ENCODE measurements at places on chromosomes 16 and 17.

- DNase-seq: no peak
Measured at GRCh38 chr17:744937-745336, 7.1 kb downstream of the GEMIN4 start.

GRCh38 chr16:81891736-81892364, 112.8 kb downstream of the PLCG2 start:
- no peak for DNase-seq

GRCh38 chr17:40071313-40072039, 8.7 kb downstream of the THRA start:
- no peak for DNase-seq

GRCh38 chr17:29705386-29705785, 82.7 kb upstream of the CORO6 start:
- no peak for DNase-seq

DNA sequence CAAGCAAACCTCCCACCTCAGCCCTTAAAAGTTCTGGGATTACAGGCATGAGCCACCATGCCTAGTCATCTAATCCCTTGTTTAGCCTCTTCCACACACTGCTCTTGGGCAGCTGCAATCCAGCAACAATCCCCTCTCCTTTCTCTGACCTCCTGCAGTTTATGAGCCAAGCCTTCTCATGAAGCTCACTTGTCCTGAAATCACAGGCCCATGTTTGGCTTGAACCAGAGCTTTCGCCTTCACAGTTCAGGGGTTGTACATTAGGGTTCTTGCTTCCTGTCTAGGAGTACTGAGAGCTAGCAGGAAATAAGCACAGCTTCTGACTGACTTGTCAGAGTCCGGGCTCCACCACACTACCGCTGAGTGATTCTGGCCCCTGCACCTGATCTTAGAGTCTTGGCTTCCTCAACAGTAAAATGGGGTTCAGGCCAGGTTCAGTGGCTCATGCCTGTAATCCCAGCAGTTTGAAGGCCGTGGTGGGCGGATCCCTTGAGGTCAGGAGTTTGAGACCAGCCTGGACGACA, 16.3 kb downstream of the ERAL1 start:
- peak; percentile 27 for DNase-seq

GRCh38 chr16:69340095-69340644, 598 bp downstream of the NIP7 start:
- DNase-seq: no peak

GRCh38 chr17:43543771-43544575, 2.2 kb downstream of the ETV4 start:
- no peak for DNase-seq

DNA sequence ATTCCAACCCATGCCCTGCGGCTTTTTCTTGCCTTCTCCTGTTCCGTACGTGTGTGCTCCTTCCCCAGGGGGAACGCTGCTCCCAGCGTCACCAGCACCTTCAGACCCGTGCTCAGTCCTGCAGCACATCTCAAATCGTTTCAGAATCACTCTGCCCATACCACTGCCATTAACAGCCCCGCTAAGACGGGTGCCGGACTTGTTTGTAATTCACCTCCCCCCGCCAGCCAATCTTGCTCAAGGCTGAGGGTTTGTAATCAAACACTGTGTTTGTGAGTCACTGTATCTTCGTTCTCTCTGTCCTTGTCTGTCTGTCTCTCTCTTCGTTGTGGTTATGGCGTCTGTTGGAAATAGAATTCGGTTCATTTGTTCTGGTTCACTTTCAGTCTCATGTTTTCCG, 17.3 kb downstream of the CARD14 start:
- DNase-seq: no peak

DNA sequence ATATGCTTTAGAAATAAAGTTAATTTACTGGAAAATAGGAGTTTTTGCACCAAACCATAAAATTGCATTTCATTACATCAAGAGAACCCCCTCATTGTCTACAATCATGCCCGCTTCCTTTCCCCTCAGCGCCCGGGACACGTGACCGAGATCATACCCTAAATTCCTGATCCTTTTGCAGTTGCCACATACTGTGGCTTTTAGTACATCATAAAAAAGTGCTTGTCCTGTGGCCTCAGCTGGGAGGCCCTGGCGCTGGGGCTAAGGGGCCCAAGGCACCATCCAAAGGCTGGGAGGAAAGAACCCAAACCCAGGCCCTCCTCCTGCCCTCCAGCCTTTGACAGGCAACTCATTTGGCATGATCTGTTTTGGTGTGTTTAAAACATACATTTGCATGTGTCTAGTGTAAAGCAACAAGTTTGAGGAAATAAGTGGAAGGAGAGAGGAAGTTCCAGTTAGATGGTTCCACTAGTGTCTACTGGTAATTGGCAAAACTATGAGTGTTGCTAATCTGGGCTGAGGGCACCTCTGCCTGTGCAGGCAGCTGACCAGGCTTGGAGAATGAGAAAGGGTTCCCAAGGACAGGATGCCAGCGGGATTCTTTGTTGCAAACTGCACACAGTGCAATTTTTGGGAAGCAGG, 6.0 kb downstream of the CDK5R1 start:
- no peak for DNase-seq

DNA sequence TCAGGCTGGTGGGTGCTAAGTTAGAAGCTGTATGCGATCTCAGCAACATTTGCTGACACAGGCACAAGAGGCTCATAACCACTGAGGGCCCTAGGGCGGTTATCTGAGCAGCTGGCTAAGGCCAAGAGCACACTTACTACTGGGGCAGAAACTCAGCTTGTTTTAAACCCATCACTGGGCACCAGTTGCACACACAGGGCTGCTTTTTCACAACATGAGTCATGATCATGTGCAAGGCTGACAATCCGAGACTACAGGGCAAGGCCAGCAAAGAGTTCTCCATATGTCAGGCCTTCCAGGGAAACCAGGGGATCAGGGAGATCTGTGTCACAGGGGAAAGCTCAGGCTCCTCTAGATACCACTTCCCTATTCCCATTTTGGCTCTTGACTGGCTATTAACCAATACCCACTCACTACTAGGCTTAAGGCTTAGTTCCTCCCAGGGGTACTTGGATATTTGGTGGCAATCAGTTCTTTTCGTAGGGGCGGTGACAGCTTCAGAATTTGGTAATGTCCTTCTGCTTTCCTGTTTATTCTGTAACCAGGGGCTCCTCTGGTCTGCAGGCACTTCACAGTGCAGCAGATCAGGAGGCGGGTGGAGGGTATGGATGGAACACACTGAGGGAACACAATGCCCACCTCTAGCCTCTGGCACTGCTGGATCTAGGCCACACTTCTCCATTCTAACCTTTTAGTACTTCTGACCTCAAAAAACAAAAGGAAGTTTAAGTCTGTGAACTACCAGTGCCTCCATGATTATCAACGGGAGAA, 44.9 kb upstream of the ERN1 start:
- DNase-seq: no peak

DNA sequence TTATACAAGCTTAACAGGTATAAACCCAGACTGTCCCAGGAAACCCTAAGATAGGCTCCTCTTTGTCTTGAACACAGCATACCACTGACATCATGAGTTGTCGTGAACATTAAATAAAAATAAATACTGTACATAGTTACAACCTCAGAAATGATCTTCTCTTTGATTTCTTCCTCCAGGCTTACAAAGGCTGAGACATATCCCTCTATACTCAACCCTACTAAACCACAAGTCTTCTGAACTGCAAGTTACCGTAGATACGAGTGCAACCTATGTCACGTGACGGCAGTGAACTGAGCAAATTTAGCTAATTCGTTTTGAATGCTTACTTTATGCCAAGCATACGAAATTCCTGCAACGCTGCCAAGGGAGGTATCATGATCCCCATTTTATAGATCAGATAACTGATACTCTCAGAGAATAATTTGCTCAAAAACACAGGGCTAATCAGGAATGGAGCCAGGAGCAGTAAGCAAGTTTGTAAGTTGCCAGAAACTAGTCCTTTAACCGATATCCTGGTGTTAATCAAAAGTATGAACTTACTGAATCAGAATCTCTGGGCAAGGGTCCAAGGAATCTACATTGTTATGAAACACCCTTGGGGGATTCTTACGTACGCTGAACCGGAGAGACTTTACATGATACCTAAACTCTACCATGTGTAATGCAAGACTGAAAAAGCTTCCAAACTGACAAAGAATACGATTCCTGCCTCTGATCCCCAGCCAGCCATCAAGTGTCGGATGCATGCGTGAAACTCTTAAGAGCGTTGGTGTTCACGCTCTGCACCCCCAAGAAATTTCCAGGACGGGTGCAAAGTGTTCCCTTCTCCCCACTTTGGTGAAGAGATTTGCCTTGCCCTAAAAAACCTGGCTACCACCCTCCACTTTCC, 106.2 kb downstream of the XYLT1 start:
- no peak for DNase-seq

DNA sequence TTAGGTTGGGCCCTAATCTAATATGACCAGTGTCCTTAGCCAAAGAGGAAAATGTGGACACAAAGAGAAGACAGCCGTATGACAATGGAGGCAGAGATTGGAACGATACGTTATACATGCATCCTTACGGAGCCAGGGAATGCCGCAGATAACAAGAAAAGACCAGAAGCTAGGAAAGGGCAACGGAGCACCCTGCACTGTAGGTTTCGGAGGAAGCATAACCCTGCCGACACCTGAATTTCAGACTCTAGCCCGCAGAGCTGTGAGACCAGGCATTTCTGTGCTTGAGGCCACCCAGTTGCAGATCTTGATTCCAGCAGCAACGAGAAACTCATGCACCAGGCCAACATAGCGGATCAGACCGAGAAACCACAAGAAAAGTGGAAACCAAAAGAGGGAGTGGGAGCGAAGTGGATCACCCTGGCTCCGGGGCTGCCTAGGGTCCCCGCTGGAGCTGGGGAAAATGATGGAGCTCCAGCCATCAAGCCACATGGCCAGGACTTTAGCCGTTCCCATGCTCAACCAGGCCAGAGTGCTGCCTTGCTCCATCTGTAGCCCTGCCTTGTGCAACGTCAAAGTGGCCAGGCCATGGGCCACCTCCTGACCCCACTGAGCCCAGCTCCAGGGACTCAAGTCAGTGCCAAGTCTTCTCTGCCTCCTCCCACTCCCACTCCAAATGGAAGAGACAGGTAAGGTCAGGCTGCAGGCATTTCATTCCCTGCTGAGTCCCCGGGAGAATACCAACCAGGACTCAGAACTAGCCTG, 51.7 kb upstream of the RPL38 start:
- DNase-seq: no peak

- no peak for DNase-seq
Measured at GRCh38 chr17:48127371-48128051, 19.9 kb downstream of the SNX11 start.

DNA sequence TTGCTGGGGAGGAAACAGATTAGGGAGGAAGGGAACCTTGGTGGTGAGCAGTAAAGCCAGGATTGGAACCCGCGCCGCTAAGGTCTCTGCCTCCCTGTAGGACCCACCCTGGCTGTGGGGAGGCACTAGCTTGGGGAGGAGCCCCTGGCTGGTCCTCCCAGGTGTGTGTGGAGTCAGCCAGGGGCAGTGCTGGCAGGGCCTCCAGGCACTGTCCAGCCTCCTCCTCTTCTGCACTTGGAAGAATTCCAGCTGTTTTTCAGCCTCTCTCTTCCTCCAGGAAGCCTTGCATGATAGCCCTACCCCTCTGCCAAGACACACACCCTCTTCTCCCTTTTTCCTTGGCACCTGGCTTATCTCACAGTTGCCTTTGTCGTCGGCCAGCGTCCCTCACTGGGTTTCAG, 34.8 kb downstream of the TMEM235 start:
- DNase-seq: no peak

DNA sequence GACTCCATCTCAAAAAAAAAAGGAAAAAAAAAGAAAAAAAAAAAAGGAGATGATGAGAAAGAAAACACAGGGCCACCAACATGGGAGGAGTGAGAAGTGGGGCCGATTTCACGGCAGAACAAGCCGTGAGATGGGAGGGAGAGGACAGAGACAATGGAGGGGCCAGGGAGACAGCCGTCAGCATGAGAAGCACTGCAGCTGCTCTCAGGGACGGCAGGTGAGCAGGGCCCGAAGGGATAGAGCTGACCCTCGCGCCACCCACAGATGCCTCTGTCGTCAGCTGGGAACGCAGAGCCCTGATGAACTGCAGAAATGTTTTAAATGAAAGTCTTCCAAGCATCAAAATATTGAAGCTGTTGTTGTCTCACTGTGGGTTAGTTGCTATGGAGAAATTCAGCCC, 20.3 kb downstream of the PITPNM3 start:
- DNase-seq: no peak

DNA sequence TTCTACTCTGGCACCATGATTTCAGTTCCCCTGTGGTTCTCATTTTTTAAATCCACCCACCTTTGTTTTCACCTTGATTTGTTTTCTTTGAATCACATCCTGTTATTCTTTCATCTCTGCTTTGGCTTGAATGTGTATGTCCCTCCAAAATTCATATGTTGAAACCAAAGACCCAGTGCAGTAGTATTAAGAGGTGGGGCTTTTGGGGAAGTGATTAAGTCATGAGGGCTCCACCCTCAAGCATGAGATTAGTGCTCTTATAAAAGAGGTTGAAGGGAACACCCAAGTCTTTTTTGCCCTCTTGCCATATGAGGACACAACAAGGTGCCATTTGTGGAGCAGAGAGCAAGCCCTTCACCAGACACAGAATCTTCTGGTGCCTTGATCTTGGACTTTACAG, 382.3 kb downstream of the SLC39A11 start:
- DNase-seq: no peak

DNA sequence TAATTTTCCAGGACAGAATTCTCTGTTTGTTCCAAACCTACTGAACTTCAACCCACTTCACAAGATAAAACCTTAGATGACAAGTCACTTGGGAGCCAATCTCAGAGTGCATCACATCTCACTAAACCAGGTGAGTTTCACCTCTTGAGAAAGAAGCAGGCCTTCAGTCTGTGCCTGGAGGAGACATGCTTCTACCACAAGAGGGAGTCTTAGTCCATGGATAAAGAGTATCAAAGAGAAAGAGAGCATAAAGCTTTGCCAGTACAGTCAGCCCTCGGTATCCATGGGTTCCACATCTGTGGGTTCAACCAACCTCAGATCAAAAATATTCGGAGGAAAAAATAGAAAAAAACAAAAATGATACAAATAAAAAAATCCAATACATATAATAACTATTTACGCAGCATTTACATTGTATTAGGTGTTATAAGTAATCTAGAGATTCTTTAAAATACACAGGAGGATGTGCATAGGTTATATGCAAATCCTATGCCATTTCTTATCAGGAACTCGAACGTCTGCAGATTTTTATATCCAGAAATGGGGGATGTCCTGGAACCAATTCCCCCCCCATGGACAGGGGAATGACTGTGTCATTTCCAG, 37.7 kb downstream of the DUSP14 start:
- DNase-seq: peak; percentile 3

All from stimulated activated CD4-positive, alpha-beta T cell treated with anti-CD3 and anti-CD28 coated beads, Interleukin-12 subunit alpha, Interleukin-12 subunit beta, amount 100 ng/mL, for 48 hours (primary cell).